ENCODE measurements at places on chromosomes 2 and 18.

DNA sequence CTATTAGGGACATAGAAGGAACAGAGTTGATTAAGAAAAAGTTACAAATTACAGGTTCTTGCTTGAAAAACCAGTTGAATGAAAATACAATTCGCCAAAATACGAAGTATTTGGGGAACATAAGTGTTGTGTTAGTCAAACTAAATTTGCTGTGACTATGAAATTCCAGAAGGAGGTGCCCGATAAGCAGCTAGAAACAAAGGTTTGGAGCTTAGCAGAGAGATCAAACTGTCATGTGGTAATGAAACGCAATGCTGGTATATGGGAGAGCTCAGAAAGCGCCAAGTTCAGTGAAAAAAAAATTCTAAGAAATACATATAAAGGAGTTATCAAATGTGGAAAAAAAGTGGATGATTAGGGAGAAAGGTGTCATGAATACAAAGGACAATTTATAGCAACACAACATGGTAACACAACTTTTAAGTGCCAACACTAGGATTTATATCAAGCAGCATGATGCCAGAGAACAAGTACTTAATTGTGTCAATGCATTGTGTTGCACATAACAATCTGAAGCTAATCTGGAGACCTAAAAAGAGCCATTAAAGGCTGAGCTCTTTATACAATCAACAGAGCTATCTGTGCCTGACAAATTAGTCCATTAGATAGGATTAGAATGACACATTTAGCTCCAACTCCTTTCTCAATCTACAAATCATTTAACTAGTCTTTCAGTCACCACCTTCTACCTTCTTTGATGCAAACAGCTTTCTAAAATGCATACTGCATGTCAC, 31.2 kb downstream of the SMAD2 start:
- no peak for DNase-seq

DNA sequence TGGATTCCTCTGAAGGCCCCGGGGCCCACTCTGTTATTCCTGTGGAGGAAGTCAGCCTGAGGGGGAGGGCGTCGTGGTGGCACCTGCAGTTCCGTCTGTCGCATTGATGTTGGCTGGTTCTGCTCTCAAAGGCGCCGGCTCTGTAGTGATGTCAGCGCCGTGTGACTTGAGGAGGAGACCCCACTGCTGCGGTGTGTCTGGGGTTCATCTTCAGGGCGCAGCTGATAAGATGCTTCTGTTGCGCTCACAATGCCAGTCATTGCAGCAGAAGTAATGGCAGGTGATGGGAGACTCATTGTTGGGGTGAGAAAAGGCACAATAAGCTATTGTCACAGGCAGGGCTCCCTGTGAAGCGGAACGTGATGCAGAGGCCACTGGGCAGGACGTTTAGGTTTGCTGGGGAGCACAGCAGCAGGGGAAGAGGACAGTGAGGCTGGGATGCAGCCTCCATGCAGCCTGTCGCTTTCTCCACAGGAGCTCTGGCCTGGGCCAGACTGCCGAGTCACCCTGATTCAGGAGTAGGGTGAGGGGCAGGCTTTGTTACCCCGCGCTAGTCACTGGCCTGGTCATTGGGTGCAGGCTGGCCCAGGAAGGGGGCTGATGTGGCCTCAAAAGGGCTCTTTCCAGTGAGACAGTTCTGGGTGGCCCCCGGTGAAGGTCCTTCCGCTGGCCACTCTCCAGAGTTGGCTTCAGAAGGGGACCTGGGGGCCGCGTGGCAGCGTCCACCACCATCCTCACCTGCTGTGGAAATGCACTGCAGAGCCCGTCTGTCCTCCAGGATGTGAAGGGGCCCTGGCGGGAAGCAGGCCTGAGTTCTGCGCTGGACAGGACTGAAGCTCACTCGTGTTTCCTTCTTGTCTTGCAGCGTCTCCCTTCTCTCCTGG, 42.9 kb downstream of the SH3BP4 start:
- DNase-seq, result no peak

DNA sequence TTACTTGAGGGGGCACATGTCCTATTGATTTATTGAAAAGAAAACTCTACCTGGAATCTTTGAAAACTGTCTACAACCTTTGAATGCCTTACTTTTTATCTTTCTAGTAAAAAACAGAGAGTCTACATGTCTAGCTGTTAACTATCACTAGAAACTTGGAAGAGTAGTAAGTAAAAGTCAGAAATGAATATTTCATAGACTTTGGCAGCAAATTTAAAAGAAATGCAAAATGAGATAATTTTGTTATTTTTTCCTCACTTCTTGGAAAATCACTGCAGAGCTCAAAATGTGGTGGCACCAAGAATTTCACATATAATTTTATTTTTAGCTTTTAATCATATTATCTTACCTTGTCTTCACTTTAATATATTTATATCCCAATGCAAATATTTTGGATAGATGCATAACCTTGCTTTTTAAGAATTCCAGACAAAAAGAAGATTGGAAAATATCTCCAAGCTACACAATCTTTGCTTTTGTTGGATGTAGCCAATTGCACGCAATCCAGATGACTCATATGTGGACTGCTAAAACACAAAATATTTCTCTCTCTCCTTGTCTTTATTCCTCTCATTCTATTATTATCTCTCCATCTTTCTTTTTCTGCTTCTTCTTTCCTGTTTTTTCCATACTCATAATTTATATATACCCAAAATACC, 92.2 kb upstream of the DSEL start:
- DNase-seq, result no peak

- no peak for DNase-seq
These were observed 47.5 kb downstream of the THUMPD2 start for GRCh38 chr2:39731546-39731945.

GRCh38 chr18:33330711-33331110, 109.8 kb downstream of the CCDC178 start:
- DNase-seq, result no peak

DNA sequence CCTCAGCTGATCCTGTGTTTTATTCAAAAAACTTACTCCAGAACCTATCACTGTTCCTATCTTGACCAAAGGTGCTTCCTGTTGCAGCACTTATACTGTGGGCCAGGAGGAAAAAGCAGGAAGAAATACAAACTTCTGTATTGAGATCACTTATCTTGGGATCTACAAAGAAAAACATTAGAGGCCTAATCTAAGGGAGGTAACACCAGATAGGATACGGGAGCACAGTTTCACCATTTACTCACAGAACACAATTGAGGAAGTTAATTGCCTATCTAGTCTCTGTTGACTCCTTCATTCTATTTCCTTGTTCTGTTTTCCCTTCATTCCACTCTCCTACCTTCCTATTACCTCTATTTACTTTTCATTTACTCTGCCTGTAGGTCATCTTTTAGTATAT, 287.2 kb upstream of the LINC00305 start:
- no peak for DNase-seq

GRCh38 chr2:216033403-216033802, 20.1 kb upstream of the MREG start:
- no peak for DNase-seq

- DNase-seq, result peak; percentile 12
These were observed 13.9 kb downstream of the ARPC2 start for GRCh38 chr2:218230882-218231281.

DNA sequence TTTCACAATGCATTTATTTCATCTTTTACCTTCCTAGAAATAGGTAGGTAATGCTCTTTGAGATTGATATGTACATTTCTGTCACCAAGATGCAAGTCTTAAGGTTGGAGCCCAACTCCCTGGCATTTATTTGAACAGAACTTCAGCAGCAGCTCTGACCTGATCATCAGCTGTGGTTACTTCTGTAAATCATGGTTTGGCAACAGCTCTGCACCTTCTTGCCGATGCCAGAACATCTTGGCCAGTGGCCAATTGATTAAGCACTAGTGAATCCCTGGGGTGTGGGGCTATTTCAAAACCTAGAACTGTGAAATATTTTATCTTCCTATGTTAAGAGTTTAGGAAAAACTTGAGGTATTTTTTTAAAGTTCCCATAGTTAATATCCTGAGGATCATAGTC, 124.8 kb upstream of the NYAP2 start:
- no peak for DNase-seq

- DNase-seq, result no peak
These were observed 467.3 kb upstream of the MYT1L start for GRCh38 chr2:2798337-2798736.

GRCh38 chr2:160365716-160366367, 127.8 kb downstream of the RBMS1 start:
- DNase-seq, result no peak

- no peak for DNase-seq
These were observed 503.6 kb downstream of the SPAG16 start for GRCh38 chr2:213787869-213788268.

DNA sequence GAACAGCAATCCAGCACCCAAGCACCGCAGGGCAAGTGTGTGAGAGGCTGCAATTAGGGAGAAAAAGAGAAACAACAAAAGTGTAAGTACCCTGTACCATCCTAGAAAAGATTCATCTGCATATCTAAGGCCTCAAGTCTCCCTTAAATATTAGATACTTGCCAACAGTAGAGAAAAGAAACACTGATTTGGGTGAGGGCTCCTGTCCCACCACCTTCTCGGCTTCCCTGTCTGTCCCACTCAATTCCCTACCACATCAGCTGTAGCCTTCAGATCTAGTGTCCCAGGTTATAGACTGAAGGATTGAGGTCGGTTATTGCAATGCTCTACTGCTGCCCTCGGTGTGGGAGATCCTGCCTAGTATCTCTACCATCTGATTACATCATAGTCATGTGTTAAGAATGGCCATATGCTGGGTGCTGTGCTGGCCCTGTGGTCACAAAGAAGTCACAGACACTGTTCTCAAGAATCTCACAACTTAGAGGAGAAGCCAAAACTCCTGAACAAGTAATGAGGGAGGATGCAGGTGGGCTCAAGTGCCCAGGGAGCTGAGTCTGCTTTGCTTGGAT, 2.5 kb downstream of the RAX start:
- DNase-seq, result no peak

DNA sequence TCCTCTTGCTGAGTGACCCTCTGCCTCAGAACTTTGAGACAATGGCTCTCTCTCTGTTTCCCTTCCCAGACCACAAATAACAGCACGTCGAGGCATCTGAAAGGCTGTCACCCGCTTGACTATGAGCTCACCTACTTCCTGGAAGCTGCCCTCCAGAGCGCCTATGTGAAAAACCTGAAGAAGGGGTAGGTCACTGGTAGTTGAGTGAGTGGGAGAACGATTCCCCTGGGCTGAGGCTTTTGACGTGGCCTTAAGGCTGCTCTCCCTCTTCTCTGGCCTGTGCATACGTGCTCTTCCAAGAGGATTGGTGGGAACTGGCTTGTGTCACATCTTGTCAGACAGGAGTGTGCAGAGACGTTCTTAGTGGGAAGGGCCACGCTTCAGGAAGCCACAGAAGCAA, 63.1 kb upstream of the MCFD2 start:
- DNase-seq, result no peak

GRCh38 chr18:37225279-37225678, 340.3 kb downstream of the CELF4 start:
- no peak for DNase-seq

DNA sequence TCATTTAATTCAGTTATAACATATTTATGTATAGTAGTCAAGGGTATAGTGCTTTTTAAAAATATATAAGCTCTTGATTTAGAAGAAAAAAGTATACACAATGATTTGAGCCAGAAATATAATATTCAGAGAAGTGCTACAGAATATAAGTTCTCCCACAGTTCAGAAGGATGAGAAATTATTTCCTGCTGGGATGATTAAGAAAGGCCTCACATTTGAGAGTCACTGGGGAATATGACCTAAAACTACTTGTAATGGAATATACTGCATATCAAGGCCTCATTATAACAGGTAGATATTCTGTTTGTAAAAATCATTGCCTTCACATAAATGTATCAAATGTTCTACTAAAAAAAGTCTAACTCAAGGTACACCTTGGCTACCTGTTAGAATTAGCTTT, 203.5 kb downstream of the MBD2 start:
- no peak for DNase-seq

- DNase-seq, result no peak
These were observed 1008.0 kb upstream of the CRIM1 start for GRCh38 chr2:35347561-35347960.

- no peak for DNase-seq
These were observed 118.4 kb downstream of the ZNF407 start for GRCh38 chr18:74715865-74716712.

DNA sequence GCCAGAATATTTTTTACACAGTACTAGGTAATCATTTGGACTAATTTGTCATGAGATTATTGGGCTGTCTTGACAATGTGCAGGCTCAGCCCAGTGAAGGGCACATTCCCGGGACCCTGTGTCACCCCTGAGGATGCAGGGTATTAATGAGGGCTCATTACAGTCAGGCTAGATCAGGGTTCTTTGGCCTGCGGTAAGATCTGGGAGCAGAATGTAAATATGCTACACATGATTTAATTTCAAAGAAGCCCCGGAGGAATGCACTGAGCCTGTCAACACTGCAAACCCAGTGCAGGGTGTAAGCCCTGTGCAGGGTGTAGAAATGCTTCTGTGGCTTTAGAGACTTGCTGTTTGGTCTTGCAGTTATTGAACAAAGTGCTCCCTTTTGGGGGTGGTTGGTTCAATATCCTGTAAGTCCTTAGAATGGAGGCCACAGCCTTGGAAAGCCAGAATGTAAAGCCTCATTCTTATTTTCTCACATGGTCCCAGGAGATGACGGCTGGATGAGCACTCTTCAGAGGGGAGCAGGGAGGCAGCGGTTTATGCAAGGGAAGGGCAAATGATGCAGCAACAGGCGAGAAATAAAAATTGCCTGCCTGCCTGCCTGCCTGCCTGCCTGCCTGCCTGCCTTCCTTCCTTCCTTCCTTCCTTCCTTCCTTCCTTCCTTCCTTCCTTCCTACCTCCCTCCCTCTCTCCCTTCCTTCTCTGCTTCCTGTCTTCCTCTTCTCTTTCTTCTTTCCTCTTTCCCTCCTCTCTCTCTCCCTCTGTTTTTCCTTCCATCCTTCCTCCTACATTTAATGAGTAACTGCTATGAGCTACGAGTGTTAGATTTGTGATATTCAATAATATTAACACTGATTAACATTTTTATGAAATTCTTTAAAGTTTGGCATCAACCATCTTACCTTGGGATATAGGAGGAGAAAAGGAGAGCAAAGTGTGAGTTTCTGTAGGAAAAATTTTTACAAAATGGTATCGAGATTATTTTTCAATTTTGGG, 148.8 kb downstream of the VAPA start:
- DNase-seq, result no peak

DNA sequence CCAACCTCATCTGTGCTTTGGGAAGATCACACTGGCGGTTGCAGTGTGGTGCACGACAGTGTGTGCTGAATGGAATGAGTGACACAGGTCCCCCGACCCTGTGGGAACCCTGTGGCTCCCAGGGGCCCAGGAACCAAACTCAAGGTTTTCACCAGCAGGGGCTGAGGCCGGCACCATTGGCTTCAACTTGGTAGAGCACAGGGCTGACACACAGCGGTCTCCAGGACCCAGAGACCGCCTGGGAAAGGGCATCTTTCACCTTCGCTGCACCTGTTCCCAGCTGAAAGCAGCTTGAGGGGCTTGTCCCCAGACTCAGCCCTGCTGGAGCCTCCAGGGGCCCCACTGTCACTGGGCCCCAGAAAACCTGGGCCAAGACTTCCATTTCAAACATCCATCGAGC, 59.0 kb upstream of the ODC1 start:
- no peak for DNase-seq

GRCh38 chr2:39099870-39100728, 20.8 kb downstream of the SOS1 start:
- peak; percentile 13 for DNase-seq

GRCh38 chr2:176461809-176462670, 192.8 kb downstream of the MTX2 start:
- DNase-seq, result no peak

Data from activated CD4-positive, alpha-beta T cell treated with anti-CD3 and anti-CD28 coated beads for 4 hours (primary cell).